ENCODE measurements at places on chromosomes 1 and 21.
A peak's percentile ranks its signal among the peaks of the same experiment; 100 is the strongest.

DNA sequence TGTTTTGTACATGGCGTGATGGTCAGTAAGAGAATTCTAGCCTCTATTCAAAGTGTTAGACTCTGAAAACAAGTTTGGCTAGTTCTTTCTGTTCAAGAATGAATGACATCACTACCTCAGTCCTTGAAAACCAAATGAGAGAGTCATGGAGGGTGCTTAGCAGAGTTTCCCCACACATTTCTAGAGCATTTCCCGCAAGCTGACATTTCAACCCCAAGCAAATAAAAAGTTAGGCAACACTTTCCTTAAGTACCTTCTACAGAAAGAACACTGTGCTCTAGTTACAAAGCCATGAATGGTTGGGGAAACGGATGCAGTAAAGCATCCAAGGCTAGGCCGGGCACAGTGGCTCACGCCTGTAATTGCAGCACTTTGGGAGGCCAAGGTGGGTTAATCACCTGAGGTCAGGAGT is 47.9 kb upstream of the SLC44A3 start:
- DNase-seq, result no peak

- peak; percentile 85 for DNase-seq
Observed at GRCh38 chr1:209302779-209303568, 280.5 kb upstream of the CAMK1G start.

DNA sequence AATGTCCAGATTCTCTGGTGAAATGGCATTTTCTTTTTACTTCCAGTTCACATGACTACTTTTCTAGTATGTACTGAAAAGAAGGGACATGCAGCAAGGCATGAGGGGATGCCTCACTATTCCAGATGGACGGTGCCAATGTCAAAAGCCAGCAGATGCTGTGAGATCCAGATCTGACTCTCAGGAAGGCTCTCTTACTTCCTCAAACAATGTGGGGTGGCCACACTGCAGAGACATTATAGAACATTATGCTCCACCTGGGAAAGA is 17.7 kb downstream of the CRYZ start:
- DNase-seq, result no peak

- DNase-seq, result peak; percentile 78
Observed at GRCh38 chr1:3453203-3453761, 1.2 kb upstream of the ARHGEF16 start.

GRCh38 chr1:19121192-19121591 is 88.9 kb downstream of the UBR4 start:
- no peak for DNase-seq

GRCh38 chr1:76562292-76562691 is 305.0 kb upstream of the ST6GALNAC5 start:
- DNase-seq, result no peak

- peak; percentile 33 for DNase-seq
Observed at GRCh38 chr1:183622884-183623785, 12.4 kb downstream of the ARPC5 start.

- no peak for DNase-seq
Observed at GRCh38 chr1:209431813-209432442, 151.6 kb upstream of the CAMK1G start.

GRCh38 chr1:54814126-54814498 is 13.0 kb upstream of the TTC22 start:
- DNase-seq, result no peak

- DNase-seq, result no peak
Observed at GRCh38 chr1:26627954-26628353, 67.9 kb upstream of the ARID1A start.

- no peak for DNase-seq
Observed at GRCh38 chr1:185388815-185389214, 71.8 kb upstream of the IVNS1ABP start.

DNA sequence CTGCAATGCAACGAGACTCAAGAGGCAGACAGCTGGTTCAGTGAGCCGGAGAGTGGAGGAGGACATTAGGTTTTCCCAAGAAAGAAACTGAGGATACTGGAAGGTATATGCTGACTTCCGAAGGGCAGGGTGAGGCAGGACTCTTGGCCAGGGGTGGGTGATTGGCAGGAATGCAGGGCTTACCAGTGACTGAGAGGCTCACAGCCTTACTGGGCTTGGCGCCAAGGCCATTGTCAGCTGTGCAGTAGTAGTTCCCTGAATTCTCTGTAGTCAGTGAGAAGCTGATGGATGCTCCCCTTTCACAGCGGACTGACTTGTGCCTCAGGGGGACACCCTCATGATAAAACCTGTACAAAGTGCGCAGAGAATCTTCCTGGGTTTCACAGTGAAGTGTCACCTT is 9.6 kb downstream of the FCRL5 start:
- DNase-seq, result no peak

GRCh38 chr21:35345954-35346353 is 296.9 kb upstream of the RUNX1 start:
- no peak for DNase-seq

- DNase-seq, result no peak
Observed at GRCh38 chr21:42122808-42123207, 51.7 kb downstream of the UMODL1 start.

DNA sequence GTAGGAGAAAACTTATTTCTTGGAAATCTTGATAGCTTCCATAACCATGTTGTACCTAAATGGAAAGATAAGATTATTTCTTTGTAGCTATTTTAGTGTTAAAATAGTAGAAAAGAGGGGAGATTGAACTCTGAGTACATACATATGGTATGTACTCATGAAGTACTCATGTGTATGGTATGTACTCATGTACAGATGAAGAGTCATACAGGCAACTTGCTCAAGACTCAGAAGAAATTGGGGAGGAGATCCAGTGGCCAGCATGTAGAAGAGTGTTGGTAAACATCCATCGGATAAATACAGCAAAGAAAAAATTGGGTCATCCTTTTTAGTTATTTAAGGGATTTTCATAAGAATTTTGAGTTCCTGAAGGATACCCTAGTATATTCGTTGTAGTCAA is 29.0 kb downstream of the MDM4 start:
- no peak for DNase-seq

DNA sequence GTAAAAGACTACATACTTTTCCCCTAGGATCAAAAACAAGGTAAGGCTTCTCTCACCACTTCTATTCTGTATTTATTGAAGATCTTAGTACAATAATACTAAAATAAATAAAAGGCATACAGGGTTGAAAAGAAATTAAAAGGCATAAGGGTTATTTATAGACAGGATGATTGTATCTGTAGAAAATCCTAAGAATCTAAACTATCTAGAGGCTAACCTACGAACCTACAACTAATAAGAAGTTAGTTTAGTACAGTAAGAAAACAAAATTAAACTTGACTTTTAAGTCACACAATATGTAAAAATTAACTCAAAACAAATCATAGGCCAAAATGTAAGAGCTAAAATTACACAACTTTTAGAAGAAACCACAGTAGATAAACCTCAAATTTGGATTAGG is 50.4 kb upstream of the ADAM30 start:
- DNase-seq, result no peak

- no peak for DNase-seq
Observed at GRCh38 chr1:230401101-230401500, 25.0 kb downstream of the PGBD5 start.

DNA sequence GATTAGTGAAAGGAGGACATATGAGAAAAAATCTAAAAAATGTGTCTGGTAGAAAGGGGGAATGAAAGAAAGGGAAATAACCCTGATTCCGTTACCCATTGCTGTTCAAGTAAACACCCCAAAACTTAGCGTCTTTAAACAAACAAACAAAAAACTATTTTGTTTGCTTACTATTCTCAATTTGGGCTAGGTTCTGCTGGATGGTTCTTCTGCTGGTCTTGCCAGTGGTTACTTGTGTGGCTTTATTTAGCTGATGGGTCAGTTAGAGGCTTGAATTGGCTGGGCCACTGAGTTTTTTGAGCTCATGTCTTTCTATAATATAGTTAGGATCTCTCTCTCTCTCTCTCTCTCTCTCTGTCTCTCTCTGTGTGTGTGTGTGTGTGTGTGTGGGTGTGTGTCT is 112.1 kb downstream of the GRIK1 start:
- no peak for DNase-seq

DNA sequence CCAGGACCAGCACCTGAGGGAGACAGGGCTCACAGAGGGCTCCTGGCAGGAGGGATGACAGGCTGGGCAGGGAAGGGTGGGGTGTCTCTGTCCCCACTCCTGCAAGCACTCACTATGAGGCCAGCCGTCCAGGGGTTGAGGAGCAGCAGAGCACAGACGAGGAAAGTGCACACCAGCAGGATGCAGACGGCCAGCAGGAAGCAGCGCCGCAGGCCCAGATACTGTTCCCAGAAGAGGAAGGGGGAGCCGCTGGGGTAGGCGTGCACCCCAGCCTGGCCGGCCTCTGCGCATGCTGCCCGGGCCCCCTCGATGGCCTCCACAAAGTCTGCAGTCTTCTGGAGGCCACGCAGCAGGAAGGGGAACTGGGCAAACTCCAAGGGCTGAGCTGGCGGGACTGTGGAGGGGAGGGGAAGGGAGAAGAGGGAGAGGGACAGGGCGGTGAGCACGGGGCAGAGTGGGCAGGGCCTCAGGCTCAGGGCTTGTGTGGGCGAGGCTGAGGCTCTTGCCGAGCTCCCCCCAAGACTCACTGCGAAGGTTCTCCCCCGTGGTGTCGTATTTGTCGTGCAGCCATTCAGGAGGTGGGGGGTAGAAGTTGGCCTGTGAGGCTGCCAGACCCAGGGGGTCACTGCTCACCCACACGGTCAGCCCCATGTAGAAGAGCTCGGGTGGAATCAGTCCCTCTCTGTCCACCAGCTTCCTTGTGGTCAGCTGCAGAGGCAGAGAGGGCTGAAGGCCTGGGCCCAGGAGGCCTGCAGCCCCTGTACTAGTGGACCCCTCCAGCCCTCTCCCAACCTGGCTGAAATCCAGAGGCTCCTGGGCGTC is 16.5 kb downstream of the PTCH2 start:
- DNase-seq, result no peak

GRCh38 chr1:38117444-38117887 is 70.9 kb upstream of the POU3F1 start:
- DNase-seq, result no peak

GRCh38 chr1:81234237-81234636 is 566.5 kb upstream of the ADGRL2 start:
- DNase-seq, result no peak

DNA sequence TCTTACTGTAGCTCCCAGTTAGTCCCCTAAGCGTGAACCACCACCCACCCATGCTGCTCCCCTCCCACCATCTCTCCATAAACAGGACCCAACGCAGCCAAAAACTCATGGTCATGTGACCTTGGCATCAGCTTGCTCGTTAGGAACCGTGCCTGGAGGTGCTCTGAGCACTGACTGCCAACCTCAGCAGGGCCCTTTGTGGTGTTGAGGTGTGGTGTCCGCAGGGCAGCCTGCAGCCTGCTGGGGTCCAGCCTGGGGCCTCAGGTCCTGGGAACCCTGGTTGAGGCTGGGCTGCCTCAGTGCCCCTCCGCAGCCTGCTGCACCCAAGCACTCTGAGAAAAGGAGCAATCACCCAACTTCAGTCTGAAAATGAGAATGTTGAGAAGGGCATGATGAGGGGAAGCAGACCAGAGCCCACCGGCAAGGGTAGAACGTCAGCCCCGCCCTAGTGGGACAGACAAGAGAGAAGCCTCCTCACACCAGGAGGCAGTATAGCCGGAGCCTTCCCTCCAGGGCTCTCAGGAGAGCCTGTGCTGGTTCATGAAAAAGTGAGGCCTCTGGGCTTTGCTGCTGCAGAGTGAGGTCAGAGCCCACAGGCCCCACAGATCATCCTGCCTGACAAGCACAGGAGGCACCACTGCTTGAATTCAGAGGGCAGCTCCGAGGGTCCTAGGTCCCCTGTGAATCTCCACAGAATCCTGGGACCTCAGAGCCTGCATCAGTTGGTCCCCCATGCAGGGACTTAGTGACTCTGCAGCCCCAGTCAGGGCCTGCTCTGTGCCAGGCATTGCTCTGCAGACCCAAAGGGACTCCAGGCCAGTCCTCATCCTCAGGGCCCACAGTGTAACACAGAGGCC is 4.9 kb upstream of the COL6A2 start:
- no peak for DNase-seq

GRCh38 chr1:7705048-7705907 is 65.8 kb upstream of the VAMP3 start:
- peak; percentile 7 for DNase-seq

GRCh38 chr1:186858923-186859322 is 30.2 kb downstream of the PLA2G4A start:
- DNase-seq, result no peak

GRCh38 chr21:16280686-16281091 is 550.9 kb downstream of the USP25 start:
- no peak for DNase-seq

DNA sequence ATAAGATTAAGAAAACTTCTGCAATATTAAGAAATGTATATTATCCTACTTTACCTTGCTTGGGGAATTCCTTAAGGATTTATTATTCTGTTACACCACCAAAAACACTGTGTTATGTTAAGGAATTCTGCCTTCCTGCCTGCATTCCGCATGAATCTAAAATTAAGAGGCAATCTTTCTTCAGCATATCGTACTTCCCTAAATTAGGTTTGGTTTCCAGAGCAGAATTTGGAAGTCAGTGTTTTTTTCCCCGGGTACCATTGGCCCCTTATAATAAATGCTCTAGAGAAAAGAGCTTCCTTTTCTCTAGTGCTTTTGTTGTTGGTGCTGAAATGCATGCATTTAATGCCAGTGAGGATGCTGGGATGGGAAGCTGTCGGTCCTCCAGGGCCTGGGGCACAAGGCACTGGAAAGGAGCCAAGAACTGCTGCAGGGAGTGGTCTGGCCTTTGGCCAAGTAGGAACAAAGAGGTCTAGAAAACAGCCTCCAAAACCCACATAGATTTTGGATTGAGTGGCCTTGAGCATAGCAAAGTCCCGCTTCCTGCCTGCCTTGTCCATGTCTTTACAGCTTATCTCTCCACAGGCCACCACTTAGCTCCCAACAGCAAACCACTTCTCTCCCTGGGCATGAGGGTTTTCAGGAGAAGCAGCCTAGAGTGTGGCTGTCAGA is 69.9 kb downstream of the RRAGC start:
- peak; percentile 40 for DNase-seq

GRCh38 chr1:243723458-243724043 is 126.5 kb downstream of the AKT3 start:
- no peak for DNase-seq

DNA sequence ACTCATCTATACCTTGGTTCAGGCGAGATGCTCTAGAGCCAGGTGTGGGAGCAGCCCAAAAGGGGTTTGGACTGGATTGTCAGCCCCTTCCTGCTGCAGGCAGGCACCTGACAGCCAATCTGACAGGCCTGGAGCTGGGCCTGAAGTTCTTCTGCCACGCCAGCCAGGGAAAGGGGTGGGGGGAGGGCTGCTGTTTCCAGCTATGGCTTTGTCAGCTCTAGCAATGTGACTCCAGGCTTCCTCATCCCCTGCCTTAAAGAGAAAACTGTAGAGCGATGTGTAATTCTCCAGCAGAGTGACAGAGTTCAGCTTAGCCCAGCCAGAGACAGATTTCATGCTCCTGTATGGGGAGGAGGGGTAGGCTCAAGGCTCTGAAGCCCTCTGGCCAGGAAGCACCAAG is 30.3 kb downstream of the WNT4 start:
- DNase-seq, result no peak

DNA sequence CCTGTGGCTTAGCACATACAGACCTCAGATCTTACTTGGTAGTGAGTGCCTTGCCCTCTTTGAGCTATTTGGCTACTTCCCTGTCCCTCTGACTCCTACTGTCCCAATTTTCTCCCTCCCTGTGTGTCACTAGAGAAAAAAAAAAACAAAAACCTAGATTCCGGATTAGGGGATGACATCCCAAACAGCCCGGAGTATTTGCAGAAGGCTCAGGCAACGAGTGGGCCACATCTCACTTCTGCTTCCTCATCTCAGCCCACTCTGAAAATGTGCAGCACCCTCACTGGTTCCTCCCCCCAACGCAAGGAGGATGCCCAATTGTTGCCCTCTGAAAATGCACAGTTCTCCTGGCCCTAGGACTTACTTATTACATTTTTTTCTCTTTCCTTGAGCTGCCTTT is 4.9 kb downstream of the NHLH1 start:
- no peak for DNase-seq

All from NCI-H1417 (cell line).